ENCODE measurements at places on chromosomes 6 and 20.

DNA sequence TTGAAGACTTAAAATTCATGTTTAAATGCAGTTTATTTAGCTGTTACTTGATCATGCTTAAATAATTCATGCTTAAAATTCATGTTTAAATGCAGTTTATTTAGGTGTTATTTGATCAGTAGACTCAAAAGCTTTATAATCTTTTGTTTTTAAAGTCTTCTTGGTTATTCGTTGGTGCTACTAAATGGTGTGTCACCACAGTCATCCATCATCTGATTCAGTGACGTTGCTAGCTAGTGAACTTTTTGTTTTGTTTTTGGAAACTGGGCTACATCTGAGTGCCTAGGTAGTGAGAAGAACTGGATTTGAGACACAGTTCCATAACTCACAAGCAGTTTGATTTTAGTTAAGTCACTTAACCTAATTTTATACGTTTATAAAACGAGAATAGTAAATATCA, 20.9 kb downstream of the SCAF8 start:
- no peak for DNase-seq

- DNase-seq = no peak
Observed at GRCh38 chr6:26408828-26409730, 7.0 kb downstream of the BTN3A1 start.

DNA sequence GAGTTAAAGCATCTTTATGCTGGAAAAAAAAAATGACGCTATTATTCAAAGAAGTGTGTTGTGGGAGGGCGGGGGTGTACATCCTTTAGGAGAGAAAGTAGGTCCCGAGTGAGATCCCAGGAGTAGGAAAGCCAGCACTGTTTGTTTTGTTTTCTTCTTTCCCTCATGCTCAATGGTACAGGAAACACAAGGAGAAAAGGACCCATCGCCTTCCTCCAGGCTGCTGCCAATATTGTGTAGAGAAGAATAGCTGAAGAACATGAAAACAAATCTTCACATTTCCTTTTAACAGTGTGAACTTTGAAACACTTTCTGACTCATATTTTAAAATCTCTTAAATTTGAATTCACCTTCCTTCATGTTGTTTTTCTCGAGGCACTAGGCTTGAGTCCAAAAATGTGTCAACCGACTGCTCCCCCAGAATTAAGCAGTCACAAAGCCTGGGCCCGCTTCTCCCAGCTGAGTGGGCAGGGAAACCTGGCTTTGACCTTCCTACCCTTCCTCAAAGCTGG, 22.3 kb downstream of the PPP1R16B start:
- no peak for DNase-seq

DNA sequence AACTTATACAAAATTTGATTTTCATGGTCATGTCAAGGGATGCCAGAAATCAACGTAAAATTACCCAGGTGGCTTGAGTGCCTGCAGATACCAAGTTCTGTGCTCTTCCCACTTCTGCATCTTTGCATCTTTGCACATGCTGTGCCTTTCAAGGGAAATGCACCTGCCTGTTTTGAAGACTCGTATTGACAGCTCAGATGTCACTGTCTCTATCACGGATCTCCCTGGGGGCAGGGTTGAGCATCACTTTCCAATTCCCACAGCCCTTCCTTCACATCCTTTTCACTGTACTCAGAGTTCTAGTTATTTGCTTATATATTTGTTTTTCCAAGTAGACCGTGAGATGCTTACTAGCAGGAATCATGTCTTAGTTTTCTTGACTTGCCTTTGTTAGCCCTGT, 274.2 kb downstream of the CDH26 start:
- DNase-seq = no peak

GRCh38 chr6:166957087-166957804, 896 bp upstream of the RNASET2 start:
- peak; percentile 27 for DNase-seq

DNA sequence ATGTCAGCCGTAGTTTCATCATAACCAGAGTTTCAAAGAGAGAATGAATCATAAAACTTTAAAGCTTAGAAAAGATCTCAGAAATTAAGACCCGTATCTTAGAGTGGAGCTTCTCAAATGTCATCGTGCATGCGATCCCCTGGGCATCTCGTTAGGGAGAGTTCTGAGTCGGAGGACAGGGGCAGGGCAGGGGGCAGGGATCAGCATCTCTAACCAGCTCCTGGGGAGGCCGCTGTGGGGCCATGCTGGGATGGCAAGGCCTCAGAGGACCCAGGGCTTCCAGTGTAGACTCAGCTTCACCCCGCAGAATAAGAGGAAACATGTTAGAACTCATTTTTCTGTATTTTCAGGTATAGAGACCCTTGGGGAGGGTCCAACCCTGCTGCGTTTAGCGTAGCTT, 72.0 kb upstream of the AFDN start:
- DNase-seq = no peak

DNA sequence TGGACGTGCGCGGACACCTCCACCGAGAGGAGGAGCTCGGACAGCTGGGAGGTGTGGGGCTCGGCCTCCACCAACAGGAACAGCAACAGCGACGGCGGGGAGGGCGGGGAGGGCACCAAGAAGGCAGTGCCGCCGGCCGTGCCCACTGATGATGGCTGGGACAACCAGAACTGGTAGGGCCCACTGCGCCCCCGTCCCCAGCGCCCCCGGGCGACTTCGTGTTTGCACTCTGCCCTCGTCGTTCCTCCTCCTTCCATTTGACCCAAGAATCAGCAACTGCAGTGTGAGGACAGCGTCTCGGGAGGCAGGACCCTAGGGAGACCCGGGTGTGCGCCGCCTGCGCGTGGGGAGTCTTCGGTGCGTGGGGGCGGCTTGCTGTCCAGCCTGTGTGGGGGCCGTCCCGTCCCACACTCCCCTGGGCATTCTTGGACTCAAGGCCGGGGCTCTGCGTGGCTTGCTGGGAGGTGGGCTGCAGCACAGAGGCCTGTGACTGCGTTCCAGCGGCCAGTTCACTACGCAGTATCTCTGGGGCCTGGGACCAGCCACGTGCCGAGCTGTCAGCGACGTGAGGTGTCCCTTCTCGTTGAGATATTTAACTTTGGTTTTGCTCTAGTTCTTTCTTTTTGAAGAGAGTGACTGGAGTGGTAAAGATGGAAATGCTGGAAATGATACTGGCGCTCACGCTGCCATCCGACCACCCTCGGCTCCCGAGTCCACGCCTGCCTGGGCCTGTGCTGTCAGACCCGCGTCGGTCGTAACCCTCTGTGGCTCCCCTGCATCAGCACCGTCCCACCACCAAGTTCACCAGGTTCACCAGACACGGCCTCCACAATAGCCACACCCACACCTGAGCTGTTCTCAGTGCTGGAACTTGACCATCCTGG, 5.0 kb upstream of the COL20A1 start:
- DNase-seq = no peak

DNA sequence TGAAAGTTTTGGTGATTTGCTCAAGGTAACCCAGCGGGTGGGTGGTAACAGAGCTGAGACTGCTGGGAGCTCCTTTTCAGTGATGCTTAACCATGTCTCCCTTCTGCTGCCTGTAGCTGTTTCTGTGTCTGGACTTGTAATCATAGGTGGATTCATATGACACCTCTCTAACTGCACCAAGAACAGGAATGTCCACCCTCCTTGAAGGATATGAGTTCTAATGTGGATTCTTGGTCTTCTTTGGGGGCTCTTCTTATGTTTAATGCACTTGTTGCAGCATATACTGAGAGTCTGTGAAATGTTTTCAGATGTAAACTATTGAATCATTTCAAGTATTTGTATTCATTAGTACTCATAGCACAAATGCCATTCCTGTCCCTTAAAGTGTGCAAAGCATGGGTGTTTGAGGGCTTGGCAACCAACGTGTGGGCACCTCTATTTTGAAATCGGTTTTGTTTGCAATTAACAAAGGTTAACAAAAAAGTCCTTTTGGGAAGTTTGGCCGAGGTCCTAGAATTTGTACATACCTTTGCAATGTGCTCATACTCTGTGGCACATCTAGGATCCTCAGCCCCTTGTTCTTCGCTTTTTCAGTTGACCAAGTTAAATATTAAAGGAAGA, 138.0 kb downstream of the SOX4 start:
- DNase-seq = no peak

DNA sequence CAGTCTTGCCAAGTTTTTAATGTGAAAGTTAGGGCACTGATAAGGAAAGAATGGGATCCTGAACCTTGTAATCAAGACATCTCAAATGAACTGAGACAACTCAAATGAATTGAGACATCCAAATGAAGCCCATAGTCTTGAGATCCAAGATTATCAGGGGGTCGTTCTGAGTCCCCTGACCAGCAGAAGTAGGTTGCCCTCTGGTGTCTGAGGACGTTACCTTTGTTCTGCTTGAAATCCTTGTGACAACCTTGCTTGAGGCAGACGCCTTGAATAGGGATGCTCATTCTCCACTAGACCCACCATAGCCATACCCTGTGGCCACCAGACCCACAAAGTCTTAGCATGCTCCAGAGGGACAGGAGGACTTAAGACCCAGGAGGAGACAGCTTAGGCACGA, 37.7 kb downstream of the ZBTB9 start:
- DNase-seq = no peak

DNA sequence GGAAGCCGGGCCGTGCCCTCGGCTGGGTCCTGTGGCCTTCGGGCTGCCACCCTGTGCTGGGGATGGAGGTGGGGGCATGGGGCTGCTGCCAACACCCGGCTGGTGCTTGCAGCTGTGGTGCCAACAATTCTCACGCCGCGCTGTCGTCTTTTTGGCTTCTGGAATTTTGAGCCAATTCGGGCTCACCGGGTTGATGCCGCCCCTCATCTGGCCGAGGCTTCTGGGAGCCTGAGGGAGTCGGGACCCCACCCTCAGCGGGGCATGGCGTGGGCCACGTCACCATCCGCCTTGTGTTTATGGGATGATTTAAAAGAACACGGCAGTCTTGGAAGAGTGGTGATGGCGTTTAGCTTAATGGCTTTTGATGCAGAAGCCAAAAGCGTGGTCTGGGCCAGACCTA, 8.7 kb upstream of the NPBWR2 start:
- DNase-seq = no peak

GRCh38 chr20:49505518-49505917, 23.1 kb upstream of the KCNB1 start:
- DNase-seq = no peak

GRCh38 chr6:141451511-141452353, 681.0 kb upstream of the GJE1 start:
- no peak for DNase-seq

GRCh38 chr6:42604150-42604549, 40.3 kb downstream of the UBR2 start:
- DNase-seq = no peak

DNA sequence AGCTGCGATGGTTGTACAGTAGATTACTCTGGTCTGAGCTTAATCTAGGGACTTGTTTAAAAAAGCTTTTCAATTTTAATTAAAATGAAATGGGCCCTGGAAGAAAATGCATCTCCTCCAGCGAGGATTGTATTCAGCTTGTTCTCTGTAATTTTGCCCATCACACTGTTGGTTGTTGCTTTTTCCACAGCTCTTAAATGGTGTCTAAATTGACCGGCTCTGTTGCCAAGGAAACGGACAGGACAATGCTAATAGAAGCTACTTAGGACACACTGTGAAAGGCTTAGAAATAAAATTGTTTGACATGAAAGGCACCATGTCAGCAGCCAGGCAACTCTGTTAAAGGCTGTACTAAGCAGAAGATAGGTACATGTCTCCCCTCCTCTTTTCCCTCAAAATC, 116.7 kb upstream of the NRSN1 start:
- no peak for DNase-seq

DNA sequence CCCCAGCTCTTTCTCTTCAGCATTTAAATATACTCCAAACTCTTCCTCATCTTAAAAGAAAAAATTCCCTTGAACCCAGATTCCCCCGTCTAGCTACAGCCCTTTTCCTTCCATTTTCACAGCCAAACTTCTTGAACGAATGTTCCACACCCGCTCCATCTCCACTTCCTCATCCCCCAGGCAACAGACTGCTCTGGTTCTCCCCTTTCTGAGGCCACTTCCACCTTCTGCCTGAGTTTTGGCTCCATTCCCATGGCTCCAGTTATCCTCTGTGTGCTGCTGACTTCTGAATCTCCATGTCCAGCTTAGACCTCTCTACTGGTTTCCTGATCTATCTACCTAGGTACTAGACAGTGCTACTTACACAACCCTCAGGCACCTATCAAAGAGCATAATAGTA, 106.4 kb downstream of the RALGAPA2 start:
- no peak for DNase-seq

- DNase-seq = no peak
Observed at GRCh38 chr20:36273414-36274180, 32.5 kb upstream of the DLGAP4 start.

DNA sequence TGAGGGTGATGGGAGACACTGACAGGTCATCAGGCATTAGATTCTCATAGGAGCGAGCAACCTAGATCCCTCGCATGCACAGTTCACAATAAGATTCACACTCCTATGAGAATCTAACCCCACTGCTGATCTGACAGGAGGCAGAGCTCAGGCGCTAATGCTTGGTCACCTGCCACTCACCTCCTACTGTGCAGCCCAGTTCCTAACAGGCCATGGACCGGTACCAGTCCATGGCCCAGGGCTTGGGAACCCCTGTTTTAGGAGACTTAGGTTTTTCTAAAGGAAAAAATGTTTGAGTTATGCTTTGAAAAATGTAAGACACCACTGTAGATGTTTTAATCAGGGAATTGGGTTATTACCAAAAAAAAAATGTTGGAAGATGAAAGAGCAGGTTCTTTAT, 6.7 kb downstream of the HLA-E start:
- DNase-seq = no peak

- no peak for DNase-seq
Observed at GRCh38 chr6:125612345-125612846, 137.0 kb upstream of the HEY2 start.

DNA sequence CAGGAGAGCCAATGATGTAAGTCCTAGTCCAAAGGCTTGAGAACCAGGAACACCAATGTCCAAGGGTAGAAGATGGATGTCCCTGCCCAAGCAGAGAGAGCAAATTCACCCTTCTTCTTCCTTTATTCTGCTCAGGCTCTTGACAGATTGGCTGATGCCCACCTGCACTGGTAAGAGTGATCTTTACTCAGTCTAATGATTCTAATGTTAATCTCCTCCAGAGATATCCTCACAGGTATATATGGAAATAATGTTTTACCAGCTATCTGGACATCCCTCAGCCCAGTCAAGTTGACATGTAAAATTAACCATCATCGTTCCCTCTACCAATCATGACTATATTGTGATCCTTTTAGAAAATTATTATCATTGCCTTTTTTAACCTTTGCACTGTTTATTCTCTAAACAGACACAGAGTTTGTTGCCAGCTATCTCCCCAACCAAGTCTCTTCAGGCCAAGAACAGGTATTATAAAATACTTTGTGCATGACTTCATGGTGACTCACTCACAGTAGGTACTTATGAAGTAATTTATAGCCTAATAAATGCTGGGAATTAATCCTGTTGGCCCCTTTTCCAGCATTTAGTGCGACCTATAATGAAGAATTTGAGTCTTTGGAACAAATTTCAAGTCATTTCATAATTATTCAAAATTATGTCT, 26.2 kb upstream of the TSHZ2 start:
- DNase-seq = no peak

DNA sequence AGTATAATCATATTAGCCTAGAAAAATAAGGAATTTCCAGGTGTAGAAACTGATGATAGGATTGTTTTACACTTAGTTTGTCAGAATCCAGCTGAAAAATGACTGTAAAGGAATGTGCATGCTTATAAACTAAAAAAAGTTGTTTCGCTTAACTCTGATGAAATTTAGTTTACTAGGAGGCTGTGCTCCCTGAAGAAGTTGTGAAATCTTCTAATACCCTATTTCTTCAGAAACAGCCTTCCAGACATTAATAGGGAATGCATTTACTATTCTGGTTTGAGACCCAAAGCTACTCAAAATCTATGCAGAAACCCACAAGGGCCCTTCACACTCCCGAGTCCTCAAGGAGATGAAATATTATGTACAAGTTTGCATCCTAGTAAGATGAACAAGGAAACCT, 105.5 kb upstream of the SSTR4 start:
- DNase-seq = no peak

- no peak for DNase-seq
Observed at GRCh38 chr6:30670760-30671527, 1.9 kb downstream of the DHX16 start.
